CD4-positive, alpha-beta T cell treated with Interleukin-6 for 4 hours (primary cell): ENCODE measurements at places on chromosomes 4 and X.

DNA sequence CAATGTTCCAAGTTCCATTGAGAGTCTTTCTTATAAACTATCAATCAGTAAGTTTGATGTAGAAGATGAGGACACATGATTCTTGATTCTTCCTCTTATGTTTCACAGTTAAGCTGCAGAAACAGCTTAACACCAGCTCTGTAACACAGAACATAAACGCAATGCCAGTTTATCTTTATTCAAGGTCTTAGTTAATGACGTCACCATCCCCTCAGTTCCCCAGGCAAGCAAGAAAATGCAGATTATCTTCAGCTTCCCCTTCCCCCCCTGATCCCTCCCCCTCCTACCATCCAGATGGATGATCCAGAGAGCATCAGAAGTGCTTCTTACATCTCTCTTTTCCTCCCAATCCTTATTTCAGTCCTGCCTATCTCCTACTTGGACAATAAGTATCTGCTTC, 4.4 kb upstream of the SH3RF1 start:
- DNase-seq, result no peak

GRCh38 chr4:186104890-186105646, 564 bp downstream of the FAM149A start:
- peak; percentile 12 for DNase-seq

- DNase-seq, result no peak
Observed at GRCh38 chr4:47017494-47017893, 13.9 kb upstream of the GABRB1 start.

DNA sequence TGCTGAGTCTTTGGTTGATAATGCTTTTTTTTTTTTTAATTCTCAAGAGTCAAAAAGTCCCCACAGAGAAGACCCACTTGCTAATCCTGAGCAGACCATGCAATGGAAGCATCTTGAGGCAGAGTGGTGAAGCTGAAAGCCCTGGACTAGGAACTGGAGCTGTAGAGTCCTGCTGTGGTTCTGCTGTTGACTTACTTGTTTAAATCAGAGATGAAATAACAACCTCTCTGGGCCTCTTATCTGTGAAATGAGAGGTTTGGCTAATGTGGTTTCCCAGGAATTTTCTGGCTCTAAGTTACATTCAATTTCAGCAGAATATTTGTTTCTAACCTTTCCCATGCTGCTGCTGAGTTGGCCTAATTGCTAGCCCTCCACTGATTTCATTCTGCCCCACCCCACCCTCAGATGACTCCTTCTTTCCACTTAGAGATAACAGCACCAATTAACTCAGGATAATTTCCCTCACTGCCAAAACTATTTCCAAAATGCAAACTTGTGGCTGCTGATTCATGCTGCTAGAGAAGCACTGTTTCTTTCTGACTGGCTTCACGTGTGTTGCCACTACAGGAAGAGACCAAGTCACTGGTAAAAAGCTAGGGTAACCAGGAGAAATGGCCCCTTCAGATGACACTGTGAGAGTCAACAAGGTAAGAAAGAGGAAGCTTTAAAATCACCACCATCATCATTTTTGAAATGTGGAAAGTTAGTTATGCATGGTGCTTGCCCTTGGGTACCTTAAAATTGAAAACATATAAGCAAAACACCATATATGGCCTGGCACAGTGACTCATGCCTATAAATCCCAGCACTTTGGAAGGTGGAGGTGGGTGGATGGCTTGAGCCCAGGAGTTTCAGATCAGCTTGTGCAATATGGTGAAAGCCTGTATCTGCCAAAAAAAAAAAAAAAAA, 326.4 kb downstream of the DCHS2 start:
- DNase-seq, result no peak

GRCh38 chr4:2449511-2450392, 19.2 kb upstream of the RNF4 start:
- DNase-seq, result no peak

DNA sequence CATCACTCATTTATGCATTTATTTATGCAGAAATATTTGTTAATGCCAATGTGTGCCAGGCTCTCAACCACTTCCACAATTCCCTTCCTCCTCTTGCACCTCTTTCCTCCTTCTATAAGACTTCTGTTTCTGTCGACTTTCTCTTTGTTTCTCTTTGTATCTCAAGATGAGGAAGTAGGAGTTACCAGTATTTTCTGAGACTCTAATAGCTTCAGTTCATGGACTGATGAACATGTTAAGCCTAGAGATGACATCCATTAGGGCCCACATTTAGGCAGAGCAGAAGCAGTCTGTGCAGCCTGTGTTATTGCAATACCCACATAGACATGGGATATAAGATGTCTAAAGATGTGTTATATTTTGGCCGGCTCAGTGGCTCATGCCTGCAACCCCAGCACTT, 241.8 kb upstream of the SMIM31 start:
- no peak for DNase-seq

- no peak for DNase-seq
Observed at GRCh38 chr4:174528226-174528625, 5.9 kb upstream of the HPGD start.

- DNase-seq, result no peak
Observed at GRCh38 chrX:40021647-40022046, 76.1 kb downstream of the BCOR start.

DNA sequence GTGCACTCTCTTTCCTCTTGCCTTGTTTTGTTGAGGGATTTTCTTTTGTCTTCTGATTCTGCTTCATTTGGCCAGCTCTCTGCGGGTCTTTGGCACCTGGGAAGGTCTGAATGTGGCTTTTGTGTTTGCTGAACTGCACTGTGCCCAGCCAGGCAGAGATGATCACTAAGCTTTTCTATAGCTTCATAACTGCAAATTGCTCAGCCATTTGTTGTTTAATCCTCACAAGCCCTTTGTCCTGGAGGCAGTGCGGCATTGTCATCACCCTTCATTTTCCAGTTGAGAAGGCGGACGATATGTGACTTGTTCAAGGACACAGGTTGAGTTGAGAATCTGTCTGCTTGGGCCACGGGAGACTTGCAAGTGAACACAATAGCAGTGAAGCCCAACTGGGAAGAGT, 46.0 kb upstream of the SFRP2 start:
- DNase-seq, result no peak

DNA sequence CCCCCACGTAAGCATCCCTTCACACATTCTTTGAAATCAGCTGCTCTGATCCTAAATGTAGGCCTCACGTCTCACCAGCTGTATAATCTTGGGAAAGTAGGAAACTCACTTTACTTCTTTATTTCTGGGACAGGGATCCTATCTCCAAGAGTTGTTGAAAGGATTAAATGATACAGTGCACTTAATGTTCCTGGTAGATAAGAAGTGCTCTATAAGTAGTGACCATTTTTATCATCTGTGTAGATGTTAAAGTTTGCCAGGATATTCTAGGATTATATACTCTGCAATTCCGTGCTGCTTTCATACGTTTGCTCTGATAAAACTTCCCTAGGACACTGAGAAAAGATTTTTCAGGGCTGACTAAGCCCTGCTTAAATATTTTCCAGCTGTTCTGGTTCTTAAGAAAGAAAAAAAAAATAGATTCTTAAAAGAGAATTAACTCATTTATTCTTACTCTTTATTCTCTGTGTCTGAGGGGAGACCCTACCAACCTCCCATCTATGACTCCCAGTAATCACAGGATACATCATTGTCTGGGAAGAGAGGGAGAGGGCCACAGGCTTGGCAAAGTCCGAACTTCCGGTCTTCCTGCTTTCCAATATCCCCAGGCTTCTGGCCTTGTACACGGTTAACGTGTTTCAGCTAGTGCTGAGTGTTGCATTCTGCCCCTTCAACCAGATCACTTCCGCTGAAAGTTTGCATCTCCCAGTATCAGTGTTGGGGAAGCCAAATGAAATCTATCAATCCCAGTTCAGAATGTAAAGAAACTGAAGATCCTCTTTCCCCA, 269.2 kb downstream of the TRIML1 start:
- no peak for DNase-seq

DNA sequence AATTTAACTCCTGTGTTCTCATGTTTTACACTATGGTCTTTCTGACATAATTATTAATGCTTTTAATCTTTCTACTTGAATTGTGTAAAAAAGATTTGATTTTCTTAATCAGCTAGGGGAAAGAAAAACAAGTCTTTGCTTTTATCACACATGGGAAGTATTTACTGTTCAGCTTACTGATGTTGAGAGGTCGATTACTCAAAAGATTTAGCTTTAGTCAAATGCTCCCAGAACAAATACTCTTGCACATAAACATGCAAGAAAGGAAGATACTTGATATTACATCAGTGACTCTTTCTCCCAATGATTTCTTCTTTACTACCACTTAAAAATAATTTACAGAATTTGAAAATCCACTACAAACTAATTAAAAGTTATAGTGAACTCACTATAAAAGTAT, 198.3 kb upstream of the FAT4 start:
- no peak for DNase-seq

GRCh38 chr4:57993944-57994343, 883.8 kb upstream of the IGFBP7 start:
- no peak for DNase-seq

GRCh38 chr4:133270021-133270570, 121.0 kb downstream of the PCDH10 start:
- DNase-seq, result no peak

- no peak for DNase-seq
Observed at GRCh38 chrX:153473126-153473525, 2.8 kb upstream of the HAUS7 start.

GRCh38 chrX:41759817-41760216, 35.8 kb downstream of the GPR82 start:
- DNase-seq, result peak; percentile 6

- no peak for DNase-seq
Observed at GRCh38 chr4:6401797-6402196, 70.6 kb downstream of the PPP2R2C start.

DNA sequence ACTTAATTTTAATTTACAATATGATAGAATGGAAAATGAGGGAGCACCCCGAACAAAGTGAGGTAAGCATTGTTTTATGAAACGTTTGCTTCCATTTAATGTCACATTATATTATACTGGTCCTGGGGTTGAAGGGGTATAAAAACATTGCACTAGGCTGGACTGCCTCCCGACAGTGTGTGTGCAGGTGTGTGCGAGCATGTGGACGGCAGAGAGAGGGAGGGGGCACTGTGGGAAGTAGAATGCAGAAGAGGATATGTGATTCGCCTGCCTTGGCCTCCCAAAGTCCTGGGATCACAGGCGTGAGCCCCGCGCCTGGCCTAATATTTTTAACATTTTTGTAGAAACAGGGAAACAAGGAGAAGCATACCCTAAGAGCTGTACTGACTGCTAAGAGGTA, 36.0 kb downstream of the IRF2 start:
- no peak for DNase-seq

GRCh38 chrX:136639506-136640176, 8.3 kb upstream of the CD40LG start:
- DNase-seq, result no peak

DNA sequence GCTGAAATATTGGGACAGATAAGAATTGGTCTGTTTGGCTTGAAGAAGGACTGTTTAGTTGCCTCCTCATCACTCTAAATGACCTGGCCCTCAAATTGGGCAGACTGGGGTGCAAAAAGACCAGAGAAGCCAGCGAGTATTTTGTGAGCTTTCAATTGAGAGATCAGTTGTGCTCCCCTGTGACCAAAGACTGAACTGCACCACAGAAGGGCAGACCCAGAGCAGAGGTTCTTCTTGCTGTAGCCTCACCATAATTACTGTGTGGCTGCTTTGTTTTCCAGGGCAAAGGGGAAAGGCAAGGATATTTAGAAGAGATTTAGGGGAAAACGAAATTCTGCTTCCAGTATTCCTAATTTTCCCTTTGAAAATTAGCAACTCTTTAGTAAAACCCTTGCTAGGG, 104.0 kb upstream of the MBNL3 start:
- DNase-seq, result no peak

DNA sequence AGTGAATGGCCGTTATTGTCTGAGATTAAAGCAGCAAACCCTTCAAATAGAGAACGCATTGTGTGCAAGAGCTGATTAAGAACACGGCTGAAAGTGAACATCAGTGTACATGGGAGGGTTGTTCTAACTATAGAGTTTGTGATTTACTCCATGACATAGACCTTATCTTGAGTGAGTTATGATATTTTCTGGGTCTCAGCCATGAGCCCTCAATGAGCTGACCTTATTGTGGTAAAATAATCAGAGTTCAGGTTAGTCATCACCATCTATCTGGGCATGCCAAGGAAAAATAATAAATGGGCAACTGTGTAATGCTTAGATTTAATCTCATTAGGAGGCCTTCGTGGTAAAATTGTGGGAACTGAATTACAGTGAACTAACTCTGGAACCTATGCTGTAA, 33.2 kb upstream of the CLDN24 start:
- no peak for DNase-seq

DNA sequence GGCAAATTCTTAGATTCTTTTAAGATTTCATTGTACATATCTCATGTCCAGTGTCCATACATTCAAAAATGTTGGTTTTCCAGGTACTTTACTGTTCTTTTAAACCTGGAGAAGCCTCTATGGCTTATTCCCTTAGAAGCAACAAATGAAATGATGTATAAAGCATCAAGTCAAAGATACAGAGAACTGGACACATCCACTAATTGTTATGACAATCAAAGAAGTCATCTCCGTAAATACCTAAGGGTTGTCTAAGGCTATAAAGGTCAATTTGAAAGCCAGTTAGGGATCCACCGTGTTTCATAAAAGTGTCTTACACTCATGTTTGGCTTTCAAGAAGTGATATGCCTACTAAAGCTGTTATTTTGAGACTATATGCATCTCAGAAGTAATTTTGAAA, 32.4 kb downstream of the UBE2D3 start:
- no peak for DNase-seq

DNA sequence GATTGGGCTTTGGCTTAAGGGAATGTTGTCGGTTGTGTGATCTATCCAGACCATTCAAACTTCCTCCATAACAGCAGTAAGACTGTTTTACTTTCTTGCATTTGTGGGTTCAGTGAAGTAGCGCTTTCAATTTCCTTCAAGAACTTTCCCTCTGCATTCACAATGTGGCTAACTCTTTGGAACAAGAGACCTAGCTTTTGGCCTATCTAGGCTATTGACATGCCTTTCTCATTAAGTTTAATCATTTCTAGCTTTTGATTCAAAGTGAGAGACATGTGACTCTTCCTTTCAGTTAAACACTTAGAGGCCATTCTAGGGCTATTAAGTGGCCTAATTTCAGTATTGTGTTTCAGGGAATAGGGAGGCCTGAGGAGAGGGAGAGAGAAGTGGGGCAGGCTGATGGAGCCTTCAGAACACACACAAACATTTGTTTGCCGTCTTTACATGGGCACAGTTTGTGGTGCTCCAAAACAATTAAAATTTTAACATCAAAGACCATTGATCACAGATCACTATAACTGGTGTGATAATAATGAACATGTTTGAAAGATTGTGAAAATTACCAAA, 34.1 kb downstream of the ADH5 start:
- no peak for DNase-seq

DNA sequence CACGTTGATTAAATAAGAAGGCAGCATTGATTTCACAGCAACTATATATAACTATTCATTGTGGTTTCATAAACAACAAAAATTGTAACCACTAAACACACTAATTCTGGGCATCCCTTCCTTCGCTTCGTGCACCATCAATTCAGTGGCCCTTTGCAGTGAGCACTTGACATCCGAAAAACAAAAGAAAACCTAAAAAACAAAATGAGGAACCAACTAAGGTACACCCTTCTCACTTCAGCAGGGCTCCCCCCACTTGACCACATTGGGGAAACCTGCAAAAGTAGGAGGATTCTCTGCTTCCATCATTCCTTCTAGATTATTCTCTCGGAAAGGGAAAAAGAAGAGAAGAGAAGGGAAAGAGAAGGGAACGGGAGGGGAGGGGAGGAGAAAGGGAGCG, 28.3 kb downstream of the NBDY start:
- no peak for DNase-seq

GRCh38 chrX:131609480-131609879, 65.6 kb downstream of the OR13H1 start:
- DNase-seq, result no peak

GRCh38 chrX:10124506-10125247, 32.1 kb upstream of the CLCN4 start:
- no peak for DNase-seq
